ENCODE measurements at places on chromosomes 7 and 10.

DNA sequence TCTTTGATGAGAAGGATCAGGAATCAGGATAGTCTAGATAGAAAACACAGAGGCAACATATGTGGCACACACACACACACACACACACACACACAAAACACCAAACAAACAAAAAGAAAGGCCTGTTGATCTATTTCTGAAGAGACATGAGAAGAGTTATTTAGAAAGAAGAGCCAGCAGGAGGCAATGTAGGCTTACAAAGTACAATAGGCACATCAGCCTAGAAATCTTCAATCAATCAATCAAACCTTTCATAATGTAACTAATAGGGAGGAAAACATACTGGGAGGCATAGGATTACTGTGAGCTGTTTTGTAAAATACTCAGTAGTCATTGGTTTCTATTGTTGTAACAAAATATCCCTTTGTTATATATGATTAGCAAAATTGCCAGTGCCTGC lies 47.3 kb upstream of the TES start:
- DNase-seq, result no peak

DNA sequence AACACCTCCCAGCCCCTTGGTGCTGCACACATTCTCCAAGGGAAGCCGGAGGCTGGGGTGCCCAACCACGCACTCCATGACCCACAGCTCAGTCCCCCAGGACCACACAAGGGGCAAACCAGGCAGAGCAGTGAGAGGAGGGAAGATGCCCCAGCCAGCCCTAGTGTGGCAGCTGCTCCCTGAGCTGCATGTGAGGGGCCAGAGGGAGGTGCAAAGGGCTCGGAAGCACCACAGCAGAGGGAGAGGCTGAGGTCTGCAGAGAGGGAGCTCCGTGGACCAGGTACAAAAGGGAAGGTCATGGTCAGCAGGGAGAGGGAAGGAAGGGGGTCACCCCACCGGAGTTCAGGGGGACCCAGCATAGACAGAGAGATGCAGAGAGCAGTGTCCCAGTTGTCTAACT lies 1.5 kb upstream of the CALML5 start:
- DNase-seq, result no peak

GRCh38 chr10:118672766-118673715 lies 77.6 kb upstream of the PRLHR start:
- no peak for DNase-seq

GRCh38 chr10:128763588-128763987 lies 637.4 kb upstream of the MKI67 start:
- DNase-seq, result no peak

DNA sequence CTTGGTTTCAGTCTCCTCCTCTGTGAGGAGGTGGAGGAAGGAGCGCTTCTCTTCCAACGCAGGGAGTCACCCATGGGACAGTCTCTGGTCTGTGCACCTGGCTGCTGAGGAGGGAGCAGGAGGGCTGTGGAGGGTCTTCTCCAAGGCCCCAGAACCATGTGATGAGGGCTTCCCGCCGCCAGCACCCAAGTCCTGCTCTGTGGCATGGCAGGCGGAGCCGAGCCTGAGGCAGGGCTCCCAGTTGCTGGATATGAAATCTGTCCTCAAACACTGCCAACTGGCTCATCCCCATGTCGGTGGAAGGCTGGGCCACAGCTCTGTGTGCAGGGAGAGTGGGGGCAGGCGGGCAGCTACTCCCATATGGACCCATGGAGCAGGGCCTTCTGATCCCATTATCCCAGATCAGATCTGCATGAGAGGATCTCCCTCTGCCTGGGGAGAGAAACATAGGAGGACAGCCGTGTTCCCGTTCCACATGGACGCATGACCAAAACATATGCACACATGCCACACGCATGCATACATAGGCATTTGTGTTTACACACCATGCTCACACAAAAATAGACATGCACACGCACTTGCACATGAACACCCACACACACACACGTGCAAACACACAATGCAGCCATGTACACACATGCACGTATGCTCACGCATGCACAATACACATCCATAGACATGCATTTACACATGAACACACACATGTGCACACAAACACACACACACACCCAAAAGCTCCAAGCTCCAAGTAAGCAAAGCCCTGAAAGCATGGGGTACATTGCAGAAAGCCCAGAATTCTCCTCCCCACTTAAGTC lies 38.8 kb upstream of the EN2 start:
- DNase-seq, result no peak

DNA sequence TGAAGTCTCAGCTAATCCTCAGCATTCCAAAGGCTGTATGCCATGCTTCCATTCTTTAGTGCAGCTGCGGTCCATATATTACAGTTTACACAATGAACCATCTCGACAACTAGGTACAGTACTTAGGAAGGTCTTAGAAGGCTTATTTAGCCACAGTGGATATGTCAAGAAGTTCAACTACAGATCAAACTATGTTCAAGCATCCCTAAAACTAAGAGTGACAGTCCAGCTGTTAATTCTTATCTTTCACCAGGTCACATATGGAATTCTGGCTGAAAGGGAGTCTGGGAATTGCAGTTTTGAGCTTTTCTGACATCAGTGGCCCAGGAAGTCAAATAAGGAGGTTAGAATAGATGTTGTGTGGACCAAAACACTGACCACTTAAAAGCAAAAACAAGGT lies 106.8 kb downstream of the SDHAF3 start:
- DNase-seq, result no peak
